Activated T-cell treated with anti-CD3 and anti-CD28 coated beads for 48 hours (primary cell): ENCODE measurements at places on chromosomes 12 and 14.
A peak's percentile ranks its signal among the peaks of the same experiment; 100 is the strongest.

- DNase-seq, result no peak
Measured at GRCh38 chr14:88454886-88455285, 69.4 kb downstream of the SPATA7 start.

- no peak for DNase-seq
Measured at GRCh38 chr12:116539361-116539771, 19.8 kb upstream of the MAP1LC3B2 start.

GRCh38 chr14:25067600-25067999 lies 17.7 kb upstream of the STXBP6 start:
- no peak for DNase-seq

- DNase-seq, result no peak
Measured at GRCh38 chr12:99130808-99131553, 485.9 kb downstream of the APAF1 start.

GRCh38 chr14:89644641-89645040 lies 227.6 kb upstream of the FOXN3 start:
- no peak for DNase-seq

GRCh38 chr12:124747426-124748161 lies 116.1 kb downstream of the SCARB1 start:
- DNase-seq, result no peak

DNA sequence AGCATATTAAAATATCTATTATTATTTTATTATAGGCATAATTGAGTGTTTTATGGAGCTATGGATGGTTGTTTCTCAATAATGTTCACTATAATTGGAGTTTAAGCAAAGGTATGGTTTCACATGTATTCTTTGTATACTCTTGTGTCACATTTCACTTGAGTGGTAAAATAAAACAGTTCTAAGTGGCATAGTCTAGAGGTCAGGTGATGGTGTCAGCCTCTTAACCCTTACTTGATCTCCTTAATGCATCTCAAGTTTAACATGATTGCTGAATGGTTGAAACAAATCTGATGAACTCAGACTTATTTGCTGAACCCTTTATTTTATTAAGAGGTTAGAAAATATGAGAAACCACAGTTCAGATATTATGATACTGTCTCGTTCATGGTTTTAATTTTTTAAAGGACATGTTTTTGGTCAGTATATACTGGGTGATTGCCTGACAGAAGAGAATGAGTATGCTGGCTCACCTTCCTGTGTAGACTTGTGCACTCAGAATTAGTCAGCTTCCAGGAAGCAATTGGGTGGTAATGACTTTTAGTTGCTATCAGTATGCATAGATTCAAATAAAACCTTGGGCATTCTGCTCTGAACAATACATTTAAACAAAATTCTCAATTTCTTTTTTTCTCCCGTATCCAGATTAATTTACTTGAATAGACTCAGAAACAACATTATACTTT lies 464.6 kb downstream of the PCNX1 start:
- DNase-seq, result no peak

DNA sequence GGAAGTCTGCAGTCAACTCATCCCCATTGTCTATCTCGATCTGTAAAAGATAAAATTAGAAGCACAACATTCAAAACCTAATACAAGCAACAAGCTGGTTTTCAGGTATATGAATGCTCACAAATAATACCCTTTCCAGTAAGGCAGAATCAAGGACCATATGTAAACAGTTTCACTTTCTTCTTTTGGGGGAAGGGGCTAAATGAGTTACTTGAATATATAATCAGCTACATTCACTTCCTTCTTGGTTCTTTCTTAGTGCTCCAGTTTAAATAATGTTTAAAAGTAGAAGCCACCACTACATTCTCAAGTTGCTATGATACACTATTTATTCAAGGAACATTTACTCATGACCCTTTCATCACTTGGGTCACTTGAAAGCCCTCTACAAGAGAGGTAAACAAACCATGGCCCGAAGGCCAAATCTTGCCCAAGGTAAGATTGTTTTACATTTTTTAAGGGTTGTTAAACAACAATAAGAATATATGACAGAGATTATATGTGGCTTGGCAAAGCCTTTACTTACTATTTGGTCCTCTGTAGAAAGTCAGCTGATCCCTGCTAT lies 10.3 kb downstream of the TWF1 start:
- DNase-seq, result no peak

- DNase-seq, result peak; percentile 15
Measured at GRCh38 chr12:93461503-93461902, 5.8 kb upstream of the MRPL42 start.

DNA sequence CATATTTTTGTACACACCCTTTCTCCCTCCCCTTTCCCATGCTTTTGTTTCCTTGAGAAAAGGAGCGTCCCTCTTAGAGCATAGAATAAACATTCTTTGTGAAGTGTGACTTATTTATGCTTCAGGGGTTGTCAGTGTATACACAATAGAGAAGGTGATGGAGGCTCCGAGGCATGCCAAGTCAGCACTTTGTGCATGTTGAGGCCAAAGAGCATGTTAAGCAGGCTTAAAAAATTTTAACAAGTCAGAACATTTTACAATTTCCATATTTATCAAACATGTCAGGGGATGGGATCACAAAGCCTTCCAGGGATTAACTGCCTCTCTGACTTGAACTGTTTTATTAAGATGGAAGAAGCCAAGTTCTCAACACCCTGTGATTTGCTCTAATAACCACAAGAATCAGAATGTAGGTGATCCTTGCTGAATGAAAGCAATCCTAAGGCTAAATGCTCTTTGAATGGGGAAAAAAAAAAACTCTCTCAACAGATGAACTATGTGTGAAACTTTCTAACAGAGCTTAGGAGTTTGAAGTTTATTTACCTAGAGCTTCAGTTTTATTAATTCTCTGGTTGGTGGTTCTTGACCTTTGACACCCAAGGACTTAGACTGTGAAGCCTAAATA lies 223.1 kb downstream of the RAD51B start:
- no peak for DNase-seq

DNA sequence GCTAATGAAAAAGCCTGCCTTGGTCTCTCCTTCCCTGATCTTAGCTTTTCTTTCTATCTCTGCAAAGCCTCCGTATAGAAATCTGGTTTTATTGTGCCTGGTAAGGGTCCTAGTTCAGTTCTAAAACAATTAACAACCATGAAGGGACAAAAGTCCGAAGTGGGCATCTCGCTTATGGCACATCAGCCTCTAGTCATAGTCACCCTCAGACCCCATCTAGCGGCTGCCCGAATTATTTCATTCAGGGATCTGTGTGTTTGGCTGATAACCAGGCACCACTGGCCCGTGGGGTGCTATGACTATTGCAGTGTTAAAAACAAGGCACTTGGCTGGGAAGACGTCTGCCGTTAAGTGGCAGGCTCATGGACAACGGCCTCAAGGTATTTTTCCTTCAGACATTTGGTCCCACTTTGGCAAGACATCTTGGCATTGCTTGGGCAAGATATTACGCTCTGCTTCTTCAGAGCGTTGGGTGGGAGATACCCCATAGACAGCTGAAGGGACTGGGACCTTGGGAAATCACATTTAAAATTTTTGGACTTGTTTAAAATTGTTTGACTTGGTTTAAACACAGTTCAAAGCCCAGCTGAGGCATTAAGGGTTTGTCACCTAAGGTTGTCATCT lies 87.1 kb downstream of the SINHCAF start:
- DNase-seq, result peak; percentile 49

- no peak for DNase-seq
Measured at GRCh38 chr12:128259556-128260070, 7.4 kb upstream of the TMEM132C start.

- no peak for DNase-seq
Measured at GRCh38 chr14:58641509-58641908, 3.7 kb downstream of the DACT1 start.

GRCh38 chr12:57836442-57837375 lies 9.8 kb downstream of the CTDSP2 start:
- peak; percentile 23 for DNase-seq

GRCh38 chr12:52616680-52617402 lies 1.5 kb downstream of the KRT73 start:
- DNase-seq, result no peak

GRCh38 chr14:43981135-43981768 lies 525.8 kb downstream of the FSCB start:
- no peak for DNase-seq

GRCh38 chr12:108911915-108912314 lies 32.0 kb downstream of the DAO start:
- DNase-seq, result no peak

DNA sequence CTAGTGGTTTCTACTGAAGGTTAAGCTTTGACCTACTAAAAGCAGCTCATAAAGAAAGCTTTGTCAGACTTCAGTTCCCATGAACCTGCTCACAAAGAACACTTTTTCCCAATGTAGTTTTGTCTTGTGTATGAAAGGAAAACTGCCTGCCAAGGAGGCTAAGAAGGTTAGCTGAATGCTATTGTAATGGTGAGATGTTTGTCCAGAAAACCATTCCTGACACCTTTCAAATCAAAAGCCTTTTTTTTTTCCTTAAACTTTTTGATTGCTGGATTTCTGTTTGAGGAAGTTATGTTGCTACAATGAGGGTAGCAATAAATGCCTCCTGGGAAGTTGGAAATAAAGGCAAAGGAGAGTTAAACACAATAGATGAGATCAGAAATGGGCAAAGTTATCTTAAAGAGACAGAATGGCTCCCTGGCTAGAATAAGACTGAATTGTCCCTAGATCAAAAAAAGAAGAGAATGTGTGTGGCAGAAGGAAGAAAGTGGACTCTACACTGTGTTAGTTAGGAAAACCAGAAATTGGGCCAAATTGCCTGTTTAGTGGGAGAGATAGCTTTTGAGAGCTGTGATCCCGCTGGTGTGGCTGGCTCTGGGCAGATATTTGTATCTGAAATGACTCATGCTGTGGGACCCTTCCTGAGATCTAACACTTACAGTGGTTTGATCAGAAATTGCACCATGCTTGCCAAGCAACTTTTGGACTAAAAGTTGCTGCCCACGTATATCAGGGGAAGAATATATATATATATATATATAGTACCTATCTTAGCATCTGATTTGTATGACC lies 27.5 kb downstream of the TECPR2 start:
- no peak for DNase-seq

DNA sequence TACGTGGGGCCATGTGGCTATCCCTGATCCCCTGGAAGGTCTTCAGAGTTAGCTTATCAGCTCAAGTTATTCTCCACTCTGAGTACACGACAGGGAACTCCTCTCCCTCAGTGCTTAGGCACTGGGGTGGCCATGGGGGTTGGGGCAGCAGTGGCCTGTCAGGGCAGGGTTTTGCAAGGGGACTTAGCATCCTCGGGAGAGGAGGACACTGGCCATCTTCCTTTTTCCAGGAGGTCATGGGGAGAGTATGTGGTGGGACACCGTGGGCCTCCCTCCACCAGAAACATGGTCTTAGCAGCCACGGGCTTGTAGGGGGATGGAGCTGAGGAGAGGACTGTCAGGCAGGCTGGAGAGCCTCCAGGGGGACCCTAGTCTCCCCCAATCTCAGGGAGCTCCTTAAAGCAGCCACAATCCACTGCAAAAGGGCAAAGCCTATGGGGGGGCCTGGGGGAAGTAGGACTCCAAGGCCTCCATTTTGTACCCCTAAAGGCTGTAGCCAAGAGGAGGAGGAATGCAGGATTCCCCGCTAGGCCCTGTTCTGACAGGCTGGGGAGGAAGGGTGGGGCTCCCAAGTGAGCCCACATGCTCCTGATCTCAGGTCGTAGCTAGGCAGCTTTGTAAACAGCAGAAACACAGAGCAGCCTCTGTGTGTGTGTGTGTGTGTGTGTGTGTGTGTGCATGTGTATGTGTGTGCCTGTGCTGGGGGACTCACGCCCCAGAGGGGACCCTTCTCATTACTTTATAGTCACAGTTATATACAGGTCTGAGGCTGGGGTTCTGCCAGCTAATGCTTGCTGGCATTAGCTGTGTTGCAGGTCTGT lies 36.6 kb downstream of the KRT80 start:
- no peak for DNase-seq

DNA sequence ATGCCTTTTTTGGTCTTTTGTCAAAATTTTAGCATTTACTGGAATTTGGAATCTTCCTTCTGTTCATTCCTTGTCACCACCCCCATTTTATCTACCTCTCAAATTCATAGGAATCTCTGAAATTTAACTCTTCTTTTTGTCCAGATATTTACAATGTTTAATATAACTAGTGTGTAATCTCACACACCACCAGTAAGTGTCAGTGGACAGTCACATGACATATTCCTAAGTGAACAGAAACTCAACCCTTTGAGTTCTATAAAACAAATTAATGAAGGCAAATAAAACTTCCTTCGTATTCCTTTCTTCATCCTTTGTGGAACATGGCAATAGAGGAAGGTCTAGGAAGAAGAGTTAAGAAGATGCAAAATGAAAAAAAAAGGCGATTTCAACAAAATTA lies 26.6 kb downstream of the ATF7 start:
- no peak for DNase-seq

- no peak for DNase-seq
Measured at GRCh38 chr12:15151161-15152091, 69.8 kb downstream of the RERG start.

- no peak for DNase-seq
Measured at GRCh38 chr14:33999771-34000291, 49.0 kb upstream of the EGLN3 start.

DNA sequence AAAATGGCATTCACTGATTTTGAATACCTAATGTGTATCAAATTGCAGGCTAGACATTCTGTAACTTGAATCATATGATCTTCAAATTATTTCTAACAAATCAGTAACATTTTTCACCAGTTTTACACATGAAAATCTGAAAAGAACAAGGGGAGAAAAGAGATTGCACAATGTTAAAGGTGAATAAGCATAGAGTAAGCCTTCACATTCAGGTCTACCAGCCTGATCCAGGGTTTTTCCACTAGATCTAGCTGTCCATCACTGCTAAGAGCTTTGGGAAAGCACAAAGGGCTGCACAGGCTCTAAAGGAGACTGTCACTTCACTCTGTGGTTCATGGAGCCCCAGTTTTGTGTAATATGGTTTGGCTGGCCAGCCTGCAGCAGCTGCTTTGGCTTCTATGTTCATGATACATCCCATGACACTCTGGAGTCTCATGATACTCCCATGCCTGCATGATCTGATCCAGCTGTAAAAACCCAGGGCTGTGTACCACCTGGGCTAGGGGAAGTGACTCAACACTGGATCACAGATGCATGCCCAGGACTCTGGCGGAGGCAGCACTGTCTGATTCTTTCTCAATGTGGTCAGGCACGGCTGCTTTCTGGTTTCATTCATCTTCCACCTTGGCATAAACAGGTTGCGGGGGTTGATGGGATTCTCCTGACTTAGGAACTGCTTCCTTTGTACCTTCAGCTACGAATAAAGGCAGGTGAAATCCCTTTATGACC lies 859.7 kb downstream of the GALC start:
- DNase-seq, result no peak

- no peak for DNase-seq
Measured at GRCh38 chr14:71680736-71681387, 251.4 kb upstream of the RGS6 start.

DNA sequence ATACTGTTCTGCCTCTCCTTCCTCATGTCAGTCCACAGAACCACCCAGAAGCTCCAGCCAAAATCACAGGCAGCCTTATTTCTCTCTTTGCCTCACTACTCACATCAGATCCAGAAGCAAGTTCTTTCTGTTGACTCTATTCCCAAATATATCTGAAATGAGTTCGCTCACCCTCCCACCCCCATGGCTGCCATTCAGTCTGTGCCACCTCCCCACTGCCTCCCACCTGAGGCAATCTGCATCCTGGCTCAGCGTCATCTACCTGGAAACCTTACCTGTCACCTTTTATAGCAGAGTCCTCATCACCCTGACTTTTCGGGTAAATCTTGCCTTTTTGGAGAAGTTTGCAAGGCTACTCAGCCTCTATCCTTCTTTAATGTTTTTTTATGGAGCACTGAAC lies 501.8 kb downstream of the BCL11B start:
- no peak for DNase-seq
